Stomach (tissue), 19 donors: ENCODE measurements at places on chromosomes 12 and 14. TPM values are rescaled to one million over a fixed set of nuclear protein-coding genes. Genes with fewer than 3 reads are reported as not detected.
A peak's percentile ranks its signal among the peaks of the same experiment; 100 is the strongest.

DNA sequence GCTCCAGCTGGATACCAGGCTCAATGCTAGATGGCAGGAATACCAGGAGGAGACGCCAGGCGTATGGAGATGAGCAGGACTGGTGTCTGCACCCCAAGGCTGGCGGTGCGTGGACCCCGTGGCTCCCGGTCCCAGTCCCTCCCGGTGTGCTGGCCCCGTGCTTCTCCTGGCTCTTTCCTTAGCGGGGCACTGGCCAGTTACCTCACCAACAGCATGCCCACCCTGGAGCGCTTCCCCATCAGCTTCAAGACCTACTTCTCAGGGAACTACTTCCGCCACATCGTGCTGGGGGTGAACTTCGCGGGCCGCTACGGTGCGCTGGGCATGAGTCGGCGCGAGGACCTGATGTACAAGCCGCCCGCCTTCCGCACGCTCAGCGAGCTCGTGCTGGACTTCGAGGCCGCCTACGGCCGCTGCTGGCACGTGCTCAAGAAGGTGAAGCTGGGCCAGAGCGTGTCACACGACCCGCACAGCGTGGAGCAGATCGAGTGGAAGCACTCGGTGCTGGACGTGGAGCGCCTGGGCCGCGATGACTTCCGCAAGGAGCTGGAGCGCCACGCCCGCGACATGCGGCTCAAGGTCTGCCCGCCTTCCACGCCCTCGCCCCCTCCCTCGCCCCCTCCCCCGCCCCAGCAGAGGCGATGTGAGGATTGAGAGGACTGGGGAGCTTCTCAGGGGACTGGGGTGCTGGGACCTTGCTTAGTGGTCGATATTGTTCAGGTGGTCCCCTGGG, 14.6 kb downstream of the VASH1 start:
- H3K27ac ChIP-seq, result no peak overlapping the region
- H3K4me1 ChIP-seq, result no peaks in the 10 kb centered on the region
- DNase-seq, result no peak
- H3K36me3 ChIP-seq, result peaks cover under 1% of the 10 kb centered on the region
- H3K4me3 ChIP-seq, result no peak overlapping the region
- no peaks in the 10 kb centered on the region for H3K27me3 ChIP-seq

DNA sequence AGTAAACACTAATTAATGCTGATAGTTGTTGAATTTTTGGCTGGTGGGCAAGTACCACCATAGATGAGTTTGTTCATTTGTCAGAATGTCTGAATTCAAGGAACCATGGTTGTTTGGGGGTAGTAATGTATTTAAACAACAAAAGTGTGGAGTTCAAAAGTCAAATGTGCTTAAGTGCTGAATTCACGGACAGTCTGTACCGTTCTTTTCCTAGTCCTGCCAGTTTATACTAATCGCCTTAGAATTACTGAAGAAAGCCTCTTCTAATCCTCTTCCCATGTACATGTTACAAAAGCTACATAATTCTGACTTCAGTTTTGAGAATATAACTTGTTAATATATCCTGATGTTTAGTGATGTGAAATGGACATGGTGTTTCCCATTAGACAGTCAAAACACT, 2.7 kb downstream of the NAA25 start:
- peaks cover 21% of the 10 kb centered on the region for H3K4me1 ChIP-seq
- H3K27ac ChIP-seq, result no peak overlapping the region
- no peak for DNase-seq
- peaks cover 8% of the 10 kb centered on the region for H3K36me3 ChIP-seq
- no peak overlapping the region for H3K4me3 ChIP-seq

DNA sequence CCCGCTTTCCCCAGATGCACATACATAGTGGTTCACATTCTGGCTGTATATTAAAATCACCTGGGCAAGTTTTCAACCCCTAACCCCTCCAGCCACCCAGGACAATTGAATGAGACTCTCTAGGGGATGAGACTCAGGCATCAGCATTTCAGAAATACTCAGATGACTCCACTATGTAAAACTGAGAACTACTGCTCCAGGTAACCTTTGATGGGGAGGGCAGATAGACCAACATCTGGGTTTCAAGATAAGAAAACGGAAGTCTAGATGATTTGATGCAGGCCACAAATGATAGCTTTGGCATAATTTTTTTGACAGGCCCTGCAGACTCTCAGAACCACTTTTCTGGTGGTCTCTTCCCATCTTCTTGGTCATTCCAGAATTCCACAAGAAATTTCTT, 341.1 kb downstream of the EMP1 start:
- H3K4me1 ChIP-seq, result no peaks in the 10 kb centered on the region
- no peak overlapping the region for H3K27ac ChIP-seq
- no peak for DNase-seq
- H3K4me3 ChIP-seq, result no peak overlapping the region
- H3K27me3 ChIP-seq, result no peaks in the 10 kb centered on the region

DNA sequence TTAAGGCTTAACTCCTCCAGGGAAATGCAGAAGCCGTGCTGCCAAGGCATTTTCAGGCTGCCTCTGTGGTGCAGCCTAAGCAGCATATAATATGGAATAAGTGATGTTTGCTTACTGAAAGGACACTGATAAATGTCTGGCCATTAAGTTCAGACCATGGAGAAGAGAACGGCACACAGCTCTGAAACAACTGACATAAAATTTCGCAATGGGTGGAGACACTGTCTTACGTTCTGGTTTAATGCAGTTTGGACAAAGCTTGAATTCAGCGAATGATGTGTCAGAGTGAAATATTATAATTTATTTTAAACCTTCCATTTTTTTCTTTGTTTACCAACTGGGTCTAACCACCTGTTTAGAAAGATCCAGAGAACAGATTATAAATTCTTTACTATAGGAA, 27.2 kb upstream of the NRXN3 start:
- H3K36me3 ChIP-seq, result no peaks in the 10 kb centered on the region
- DNase-seq, result no peak
- H3K27me3 ChIP-seq, result no peaks in the 10 kb centered on the region
- no peak overlapping the region for H3K4me3 ChIP-seq

Gene VWF
- 70.6 TPM for total RNA-seq

- peak within 1 kb of the TSS; percentile 70 for H3K4me3 ChIP-seq
- peaks cover 3% of the 10 kb centered on the region for H3K36me3 ChIP-seq
- H3K27ac ChIP-seq, result peak within 1 kb of the TSS; percentile 75
- H3K27me3 ChIP-seq, result no peaks in the 10 kb centered on the region
These were observed at the start of gene TAMALIN for GRCh38 chr12:52006726-52007157. Gene TAMALIN (plus strand): TSS chr12:52006946. CDS start chr12:52007020, 74 bp downstream.
